GM04503 (cell line): ENCODE measurements at places on chromosomes 3 and 15.

GRCh38 chr3:191985691-191986090 is 524.7 kb downstream of the PYDC2 start:
- DNase-seq, result no peak

DNA sequence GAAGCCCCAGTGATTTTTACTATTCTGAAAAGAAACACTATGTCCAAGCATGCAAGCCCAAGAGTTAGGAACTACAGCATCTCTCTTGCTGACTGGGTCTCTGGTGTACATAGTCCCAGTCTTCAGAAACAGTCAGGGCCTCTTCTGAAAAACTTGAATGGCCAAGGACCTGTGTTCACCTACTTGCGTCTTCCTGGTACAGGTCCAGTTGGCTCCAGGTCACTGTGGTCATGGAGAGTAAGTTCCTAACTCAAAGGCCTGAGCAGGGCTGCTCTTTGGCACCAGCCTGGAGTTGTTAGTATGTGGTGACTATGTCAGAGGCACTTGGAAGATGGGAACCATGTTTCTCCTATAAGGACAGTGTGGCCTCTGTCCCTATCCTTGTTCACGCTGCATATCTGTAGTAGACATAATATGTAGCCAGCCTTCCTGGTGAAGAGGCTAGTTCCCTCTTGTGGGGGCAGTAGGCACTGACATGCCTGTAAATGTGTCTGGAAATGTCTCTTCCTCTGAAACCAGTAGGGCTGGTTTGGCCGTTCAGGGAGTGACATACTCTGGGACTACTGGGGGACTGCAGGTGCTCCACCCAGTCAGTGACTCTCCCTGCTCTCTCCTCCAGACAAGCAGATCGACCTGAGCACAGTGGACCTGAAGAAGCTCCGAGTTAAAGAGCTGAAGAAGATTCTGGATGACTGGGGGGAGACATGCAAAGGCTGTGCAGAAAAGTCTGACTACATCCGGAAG is 2.6 kb upstream of the RBM15B start:
- no peak for DNase-seq

GRCh38 chr15:97652700-97653167 is 307.8 kb upstream of the ARRDC4 start:
- no peak for DNase-seq

DNA sequence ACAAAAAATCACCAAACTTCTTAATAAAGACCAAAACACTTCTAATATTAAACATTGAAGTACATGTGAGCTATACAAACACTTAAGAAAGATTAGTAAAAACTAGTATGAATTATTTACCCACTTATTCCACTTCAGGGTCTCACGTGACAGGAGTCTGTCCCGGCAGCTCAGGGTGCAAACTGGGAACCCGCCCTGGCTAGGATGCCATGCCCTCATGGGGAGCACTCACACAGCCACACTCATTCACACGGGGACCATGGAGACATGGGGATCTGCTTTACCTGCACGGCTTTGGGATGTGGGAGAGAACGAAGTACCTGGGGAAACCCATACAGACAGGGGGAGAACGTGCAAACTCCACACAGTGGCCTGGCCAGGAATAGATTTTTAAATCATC is 179.3 kb upstream of the UBE3A start:
- DNase-seq, result no peak

DNA sequence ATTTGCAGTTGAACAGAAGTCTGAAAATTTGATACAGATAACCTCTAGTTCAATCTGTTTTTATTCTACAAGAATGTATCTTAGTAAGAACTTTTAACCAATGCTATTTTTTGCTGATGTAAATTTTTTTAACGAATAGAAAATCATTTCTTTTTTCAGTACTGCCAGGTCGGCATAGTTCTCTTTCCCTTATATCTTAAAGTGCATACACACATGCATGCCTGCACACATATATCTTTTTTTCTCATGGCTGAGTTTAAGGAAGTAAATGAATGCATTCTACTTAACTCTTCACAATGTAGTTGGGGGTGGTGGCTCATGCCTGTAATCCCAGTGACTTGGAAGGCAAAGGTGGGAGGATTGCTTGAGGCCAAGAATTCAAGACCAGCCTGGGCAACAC is 48.4 kb downstream of the BLM start:
- no peak for DNase-seq
